ENCODE measurements at places on chromosomes 1 and 21.
A peak's percentile ranks its signal among the peaks of the same experiment; 100 is the strongest.

DNA sequence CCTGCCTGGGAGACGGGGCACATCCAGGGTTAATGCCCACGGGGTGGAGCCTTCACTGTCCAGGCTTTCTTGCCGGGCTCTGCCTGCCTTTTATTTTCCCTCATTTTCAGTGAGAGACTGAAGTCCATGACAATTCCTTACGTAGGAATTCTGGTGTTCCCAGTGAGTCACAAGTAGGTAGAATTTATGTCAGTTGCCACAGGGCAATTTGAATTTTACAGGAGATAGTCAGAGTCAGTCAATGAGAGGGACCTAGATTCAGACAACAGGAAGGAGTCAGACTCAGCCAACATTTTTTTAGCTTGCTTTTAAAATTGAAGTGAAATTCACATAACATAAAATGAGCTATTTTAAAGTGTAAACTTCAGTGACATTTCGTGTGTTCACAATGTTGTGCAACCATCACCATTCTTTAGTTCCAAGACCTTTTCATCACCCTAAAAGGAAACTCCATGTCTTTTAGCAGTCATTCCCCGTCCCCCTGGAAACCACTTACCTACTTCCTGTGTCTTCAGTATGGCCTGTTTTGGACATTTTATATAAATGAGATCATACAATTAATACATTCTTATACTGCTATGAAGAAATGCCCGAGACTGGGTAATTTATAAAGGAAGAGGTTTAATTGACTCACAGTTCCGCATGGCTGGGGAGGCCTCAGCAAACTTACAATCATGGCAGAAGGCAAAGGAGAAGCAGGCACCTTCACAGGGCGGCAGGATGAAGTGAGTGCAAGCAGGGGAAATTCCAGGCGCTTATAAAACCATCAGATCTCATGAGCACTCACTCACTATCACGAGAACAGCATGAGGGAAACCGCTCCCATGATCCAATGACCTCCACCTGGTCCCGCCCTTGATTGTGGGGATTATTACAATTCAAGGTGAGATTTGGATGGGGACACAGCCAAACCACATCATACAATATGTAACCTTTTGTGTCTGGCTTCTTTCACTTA is 14.6 kb downstream of the AJAP1 start:
- DNase-seq = no peak

DNA sequence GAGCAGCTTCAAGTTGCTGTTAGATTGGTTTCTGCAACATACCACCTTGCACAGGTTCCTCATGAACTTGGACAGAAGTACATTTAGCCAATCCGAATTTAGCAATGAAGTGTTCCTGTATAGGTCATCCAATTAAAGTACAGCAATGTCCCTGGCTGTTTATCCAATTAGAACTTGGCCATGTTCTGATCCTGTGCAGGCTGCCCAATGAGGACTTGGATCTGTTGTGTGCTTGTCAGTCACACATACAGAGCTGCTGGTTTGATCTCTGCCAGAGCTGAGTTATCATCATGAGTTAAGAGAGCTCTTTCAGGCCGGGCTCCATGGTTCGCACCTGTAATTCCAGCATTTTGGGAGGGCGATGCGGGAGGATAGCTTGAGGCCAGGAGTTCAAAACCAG is 22.0 kb upstream of the IFNLR1 start:
- DNase-seq = no peak

DNA sequence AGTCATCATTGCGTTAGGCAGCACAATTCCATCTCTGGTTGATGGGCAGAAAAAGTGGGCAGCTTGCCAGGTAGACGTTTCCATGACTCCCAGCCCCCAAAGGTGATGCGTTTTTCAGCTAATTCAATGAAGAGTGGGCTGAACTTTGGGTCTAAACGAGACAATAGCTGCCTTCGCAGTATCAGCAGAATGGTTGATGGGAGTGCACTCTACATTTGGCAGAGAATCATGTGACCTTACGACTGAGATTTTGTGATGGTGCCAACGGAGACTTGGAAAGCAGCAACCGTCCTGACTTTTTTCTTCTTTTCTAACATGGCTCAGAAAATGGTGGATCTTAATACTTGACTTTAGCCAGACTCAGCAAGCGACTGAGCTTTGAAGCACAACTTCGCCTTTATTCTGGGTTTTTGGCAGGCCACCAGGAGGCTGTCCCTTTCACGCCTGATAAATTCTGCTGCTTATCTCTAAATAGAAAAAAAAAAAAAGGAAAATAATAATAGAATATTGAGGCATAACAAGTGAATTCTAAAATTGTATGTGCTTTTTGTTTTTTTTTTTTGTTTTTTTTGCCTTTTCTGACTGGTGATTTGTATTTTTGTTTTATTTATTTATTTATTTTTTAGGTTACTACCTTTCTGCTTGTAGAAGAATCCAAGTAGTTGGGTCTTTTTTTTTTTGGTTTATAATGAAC is 804.8 kb downstream of the USP25 start:
- no peak for DNase-seq

- DNase-seq = no peak
These were observed 49.0 kb downstream of the OMA1 start for GRCh38 chr1:58497499-58497898.

DNA sequence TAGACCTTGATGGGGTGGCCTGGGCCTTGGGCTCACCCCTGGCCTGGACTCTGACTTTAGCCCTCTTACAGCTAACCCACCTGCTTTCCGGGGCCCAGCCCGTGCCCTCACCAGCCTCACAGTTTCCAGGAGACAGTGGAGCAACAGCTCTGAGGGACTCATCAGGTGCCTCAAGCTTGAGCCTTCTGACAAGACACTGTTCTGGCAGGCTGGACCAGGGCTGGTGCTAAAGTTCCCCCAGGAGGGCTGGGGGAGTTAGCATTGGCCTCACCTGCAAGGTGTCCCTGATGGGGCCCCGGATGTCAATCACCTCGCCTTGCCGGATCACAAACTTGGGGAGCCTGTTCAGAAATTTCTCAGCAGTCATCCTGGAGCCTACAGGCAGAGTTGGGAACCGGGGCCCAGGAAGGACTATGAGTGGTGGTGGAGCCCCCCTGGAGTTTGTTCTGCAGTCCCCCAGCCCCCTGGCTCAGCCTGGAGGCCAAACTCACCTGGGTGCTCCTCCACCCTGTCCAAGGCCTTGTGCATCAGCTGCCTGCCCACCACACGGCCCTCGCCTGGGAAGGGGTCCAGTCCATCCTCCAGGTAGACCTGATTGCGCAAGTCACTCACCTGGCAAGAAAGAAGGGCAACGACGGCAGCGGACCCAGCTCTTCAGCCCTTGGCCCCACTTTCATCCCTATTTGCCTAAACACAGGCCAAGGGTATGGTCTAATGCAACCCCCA is 4.1 kb downstream of the SH3BGRL3 start:
- no peak for DNase-seq

DNA sequence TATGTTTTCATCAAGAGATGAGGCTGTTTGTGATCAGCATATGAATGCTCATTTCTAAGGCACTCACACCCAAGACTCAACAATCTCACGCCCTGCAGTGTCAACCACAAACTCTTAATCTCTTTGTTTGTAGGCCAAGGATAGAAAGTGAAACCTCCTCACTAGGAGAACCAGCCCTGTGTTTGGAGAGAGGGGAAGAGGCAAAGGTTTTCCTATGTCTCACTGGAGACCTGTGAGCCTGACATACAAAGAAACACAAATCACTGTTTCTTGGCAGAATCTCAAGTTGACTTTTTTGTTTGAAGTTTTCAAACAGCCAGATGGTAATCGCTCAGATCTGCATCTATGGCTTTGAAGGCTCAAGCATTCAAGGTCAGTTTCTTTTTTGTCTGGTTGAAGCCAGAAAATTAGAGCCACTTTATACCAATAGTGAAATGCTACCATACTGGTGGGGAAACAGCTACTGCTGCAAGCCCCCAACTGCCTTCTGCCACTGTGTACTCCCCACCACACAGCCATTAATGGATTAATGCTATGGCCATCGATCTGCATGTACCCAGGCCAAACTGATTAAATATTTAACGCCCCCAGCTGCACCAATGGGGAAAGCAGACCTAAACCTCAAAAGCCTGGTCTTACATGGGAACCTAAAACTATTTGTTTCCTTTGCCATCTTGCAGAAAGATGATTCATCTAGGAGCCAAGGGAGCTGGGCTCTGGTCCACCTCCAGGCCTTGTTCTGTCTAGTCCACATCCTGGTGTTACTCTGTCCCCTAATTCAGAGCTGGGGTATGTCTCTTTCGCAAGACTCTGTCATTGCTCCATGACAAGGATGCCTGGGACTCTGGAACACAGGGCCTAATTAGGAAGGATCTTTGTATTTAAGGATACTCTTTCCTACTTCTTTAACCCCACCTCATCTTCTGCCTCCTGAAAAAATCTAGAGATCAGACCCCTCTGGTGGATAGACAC is 16.3 kb downstream of the PDZK1 start:
- DNase-seq = peak; percentile 51

- DNase-seq = no peak
These were observed 65.3 kb downstream of the ZNF697 start for GRCh38 chr1:119582801-119583200.

- no peak for DNase-seq
These were observed 237.5 kb downstream of the TTLL7 start for GRCh38 chr1:83761167-83762038.

GRCh38 chr1:45531873-45532272 is 10.2 kb upstream of the PRDX1 start:
- DNase-seq = no peak

DNA sequence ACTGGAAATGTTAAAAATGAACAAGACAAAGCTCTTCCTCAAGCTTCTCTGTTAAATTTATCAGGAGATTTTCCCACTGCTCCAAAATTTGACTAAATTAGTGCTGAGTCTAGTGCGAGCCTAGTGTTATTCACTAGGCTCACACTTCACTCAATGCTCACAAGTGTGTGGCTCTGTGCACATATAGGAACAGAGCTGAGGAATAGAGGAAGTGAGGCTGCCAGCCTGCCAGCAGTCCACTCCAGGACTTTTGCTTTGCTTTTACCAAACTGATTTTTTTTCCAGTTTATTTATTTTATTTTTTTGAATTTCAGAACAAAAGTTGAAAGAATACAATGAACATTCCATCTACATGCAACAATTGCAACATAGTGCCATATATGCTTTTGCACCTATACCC is 87.2 kb downstream of the VAV3 start:
- DNase-seq = no peak

DNA sequence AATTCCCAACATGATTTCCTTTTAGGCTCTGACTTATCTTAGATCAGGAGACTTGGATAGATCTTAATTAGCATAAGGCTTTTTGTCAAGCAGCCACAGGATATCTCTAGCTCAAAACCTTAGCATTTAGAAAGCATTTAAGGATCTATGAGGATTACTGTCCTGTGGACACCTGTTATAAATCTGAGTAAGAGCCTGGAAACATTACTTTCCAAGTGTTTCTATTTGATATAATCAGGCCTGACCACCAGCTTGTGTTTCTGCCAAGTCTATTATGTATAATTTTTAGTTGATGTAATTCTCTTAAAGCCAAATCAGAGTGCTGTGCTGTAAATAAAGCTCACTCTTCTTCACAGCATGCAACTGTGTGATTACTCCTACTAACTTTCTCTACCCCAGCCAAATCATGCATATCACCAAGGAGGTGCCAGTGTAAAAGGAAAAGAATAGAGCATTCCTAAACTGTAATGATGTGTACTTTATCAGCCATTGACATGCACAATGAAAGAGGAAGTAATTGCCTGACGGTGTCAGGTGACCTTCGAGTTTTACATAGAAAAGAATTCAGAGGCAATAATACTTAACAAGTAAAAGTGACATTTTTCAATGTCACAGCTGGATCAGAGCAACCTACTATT is 309.9 kb upstream of the PRMT6 start:
- no peak for DNase-seq

- no peak for DNase-seq
These were observed 11.1 kb upstream of the PTPN7 start for GRCh38 chr1:202171292-202172014.

DNA sequence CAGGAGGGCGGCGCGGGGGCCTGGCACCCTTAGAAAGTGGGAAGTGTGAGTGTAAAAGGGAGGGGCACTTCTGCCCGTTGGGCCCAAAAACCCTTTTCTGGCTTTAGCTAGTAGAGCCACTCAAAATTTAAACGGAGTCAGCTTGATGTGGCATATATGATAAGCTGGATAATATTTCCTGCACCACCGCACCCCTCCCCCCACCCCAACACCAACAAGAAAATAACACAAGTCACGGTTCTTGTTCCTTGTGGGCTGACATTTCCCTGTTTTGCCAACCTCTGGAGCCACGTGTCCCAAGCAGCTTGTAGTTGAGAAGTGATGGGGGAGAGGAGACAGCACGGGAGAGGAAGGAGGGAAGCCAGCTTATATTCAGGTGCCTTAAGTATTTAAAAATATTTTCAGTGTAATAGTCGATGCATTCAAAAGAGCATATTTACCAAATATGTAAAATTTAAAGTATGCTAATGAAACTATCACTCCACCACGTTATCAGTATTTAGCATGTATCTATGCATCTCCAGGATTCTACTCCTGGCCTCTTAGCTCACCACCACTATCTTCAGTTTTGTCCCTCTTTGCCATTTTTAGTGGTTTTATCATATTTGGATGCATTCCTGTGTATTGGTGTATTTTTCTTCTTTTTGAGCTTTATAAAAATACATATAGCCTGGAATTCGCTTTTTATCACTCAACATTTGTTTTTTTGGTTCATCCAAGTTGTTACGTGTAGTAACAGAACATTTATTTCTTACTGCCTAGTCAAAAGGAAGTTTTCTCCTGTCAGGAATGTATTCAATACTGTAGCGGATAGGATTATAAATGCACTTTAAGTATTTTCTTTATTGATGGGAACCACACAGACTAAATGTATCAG is 773 bp upstream of the DDX59 start:
- DNase-seq = no peak

- no peak for DNase-seq
These were observed 67.2 kb upstream of the CCDC190 start for GRCh38 chr1:162928141-162928540.

- no peak for DNase-seq
These were observed 9.9 kb upstream of the CFHR4 start for GRCh38 chr1:196877964-196878363.

GRCh38 chr1:159663552-159663951 is 50.8 kb downstream of the CRP start:
- no peak for DNase-seq

DNA sequence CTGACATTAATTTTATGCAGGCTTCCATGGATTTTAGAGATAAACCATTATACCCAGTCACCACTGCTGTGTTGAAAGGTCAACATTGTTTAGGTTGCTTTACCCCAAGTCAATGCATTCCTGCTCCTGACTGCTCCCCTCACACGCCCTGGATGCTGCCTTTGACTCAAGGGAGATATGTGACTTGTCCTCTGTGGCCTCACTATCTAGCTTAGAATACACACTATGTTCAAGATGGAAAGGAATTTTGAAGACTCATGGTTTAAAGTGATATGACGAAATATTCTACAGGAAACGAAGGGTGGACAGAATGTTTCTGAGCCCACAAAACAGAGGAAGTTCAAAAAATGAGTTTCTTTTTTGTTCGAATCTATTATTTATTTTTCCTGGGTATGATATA is 170.4 kb upstream of the NR5A2 start:
- no peak for DNase-seq

- DNase-seq = no peak
These were observed 108.6 kb downstream of the OLFML2B start for GRCh38 chr1:161915051-161915503.

GRCh38 chr1:5659606-5660005 is 332.6 kb downstream of the NPHP4 start:
- DNase-seq = no peak

- DNase-seq = no peak
These were observed 255.1 kb downstream of the NFIA start for GRCh38 chr1:61337441-61337951.

Data from naive thymus-derived CD8-positive, alpha-beta T cell (primary cell).